ENCODE measurements at places on chromosomes 7 and 10.

- DNase-seq = no peak
These were observed 528.7 kb upstream of the IGFBP3 start for GRCh38 chr7:46449743-46450142.

GRCh38 chr7:93690021-93690420, 115.5 kb upstream of the CALCR start:
- DNase-seq = no peak

DNA sequence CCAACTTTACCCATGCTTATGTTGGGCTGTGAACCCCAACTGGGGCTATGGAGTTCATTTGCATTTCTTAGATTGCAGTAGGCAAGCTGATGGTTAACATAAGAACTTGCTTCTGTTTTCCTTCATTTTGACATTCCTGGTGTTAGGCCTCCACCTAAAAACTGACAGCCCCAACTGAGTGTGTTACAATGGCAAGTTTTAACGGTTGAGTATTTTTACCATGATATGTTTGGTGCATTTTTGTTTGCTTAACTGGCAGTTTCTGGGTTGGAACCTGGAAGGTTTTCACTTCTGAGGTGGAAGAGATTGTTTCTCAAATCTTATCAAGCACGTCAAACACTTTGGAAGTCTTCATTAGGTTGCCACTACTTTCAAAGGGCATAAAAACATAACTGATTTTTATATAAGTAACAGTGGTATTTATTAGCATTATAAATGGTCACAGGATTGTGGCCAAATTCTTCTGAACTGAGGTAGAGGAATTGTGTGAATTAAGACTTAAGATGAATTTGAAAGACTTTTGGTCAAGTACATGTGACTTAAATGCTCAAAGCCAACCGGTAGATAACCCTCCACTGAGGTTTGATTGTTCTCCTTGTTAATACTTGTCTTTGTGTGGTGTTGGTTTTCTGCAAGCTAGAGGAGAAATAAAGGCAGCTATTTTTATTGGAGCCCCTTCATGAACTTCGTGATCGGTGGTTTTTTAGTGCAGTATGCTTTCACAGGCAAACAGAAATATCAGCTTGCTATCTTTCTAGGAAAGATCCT, 2.8 kb downstream of the BMI1 start:
- no peak for DNase-seq

DNA sequence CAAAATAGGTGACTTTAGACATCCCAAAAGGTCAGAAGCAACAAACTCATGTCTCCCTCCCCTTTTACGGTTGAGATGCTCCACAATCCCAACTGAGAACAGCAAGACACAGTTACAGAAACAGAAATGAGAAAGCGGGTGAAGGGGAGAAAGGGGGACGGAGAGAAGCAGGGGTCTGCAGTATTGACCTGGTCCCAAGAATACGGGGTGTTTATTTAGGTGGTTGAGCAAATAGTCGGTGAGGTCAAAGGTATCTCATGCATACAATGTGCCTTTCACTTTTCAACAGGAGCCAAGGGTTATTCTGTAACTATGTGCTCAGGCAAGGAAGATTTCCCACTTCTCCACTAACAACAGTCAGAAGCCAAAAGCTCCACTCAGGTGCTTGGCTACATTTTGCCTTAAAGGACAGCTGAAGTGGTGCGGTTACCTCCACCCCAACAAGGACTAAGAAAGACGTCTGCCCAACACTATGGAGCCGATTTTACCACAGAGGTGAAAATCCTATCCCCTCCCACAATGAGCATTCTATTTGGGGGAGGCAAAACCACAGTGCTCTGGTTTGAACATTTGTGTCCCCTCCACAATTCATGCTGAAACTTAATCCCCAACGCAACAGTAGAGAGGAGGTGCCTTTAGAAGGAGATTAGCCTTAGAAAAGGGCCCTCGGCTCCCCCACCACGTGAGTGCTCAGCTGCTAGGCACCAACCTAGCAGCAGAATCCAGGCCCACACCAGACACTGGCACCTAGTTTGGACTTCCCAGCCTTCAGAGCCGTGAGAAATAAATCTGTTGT, 77.9 kb downstream of the PARD3 start:
- no peak for DNase-seq

GRCh38 chr10:49502358-49502757, 36.6 kb downstream of the ERCC6 start:
- no peak for DNase-seq

DNA sequence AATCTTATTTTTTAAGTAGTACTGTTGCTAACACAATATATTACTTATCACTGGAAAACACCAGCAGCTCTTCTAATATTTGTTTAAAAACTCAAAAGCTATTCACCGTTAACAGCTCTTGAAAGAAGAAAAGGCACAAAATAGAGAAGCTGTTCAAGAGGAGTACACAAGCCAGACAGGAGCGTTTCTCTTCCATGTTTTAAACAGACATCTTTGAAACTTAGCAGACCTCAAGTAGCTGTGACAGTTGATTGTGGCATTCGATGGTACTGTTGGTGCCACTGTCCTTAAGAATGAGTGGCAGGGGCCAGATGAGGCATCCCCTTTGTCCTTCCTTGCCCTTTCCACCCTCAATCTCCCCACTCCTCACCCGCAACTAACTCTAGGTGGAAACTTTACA, 81.6 kb upstream of the PRR15 start:
- no peak for DNase-seq

DNA sequence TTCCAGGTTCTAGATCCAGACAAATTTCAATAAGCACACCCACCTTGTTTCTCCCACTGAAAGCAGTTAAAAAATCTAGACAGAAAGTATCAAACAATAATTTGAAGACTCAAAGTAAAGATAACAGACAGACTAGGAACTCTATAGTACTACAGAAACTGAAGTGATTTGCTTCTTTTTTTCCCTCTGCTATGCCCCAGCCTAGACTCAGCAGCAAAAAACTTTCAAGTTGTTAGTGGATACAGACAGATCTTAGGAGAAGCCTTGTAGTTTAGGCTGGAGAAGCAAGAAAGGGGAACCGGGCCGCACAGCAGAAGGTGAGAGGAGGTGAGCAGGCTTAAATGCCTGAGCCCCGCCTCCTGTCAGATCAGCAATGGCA, 65.1 kb downstream of the IGF2BP3 start:
- no peak for DNase-seq

GRCh38 chr10:19833170-19833824, 17.1 kb downstream of the PLXDC2 start:
- DNase-seq = no peak

DNA sequence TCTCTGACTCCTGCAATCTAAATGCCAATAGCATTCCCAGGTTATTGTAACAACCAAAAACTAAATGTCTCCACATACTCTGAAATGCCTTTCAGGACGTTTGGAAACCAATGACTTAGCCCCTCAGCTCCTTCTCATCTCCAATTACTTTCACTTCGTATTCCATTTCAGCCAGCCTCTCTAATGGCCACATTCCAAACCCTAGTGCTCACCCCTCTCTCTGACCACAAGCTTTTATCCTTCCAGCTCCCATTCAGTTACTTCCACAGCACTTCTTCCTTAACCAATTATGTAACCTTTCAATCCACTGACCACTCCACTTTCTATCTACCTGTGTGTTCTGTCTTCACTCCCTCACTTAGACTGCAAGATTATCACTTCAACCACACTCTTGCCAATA, 4.3 kb downstream of the NOC3L start:
- DNase-seq = peak; percentile 89

GRCh38 chr7:5679813-5680473, 101.5 kb downstream of the RNF216 start:
- no peak for DNase-seq

GRCh38 chr10:75417522-75417927, 13.9 kb upstream of the LRMDA start:
- no peak for DNase-seq

DNA sequence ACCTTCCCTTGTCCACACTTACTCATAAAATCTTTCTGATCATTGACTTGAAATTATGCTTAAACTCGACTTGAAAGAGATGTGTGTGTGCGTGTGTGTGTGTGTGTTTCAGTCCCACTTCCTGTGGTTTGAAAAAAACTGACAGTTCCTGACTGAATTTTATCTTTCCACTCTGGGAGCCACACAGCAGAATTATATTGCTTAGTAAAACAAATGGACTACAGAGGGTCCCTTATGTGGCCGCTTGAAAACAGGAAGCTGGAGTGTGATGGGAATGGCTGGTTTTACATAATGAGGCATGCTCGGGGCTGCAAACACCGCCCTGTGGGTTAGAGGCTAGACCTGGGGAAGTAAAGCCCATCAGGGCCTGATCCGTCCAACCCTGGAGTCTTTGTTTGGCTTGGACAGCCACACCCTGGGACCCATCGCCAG, 54.8 kb downstream of the LYZL1 start:
- DNase-seq = no peak

DNA sequence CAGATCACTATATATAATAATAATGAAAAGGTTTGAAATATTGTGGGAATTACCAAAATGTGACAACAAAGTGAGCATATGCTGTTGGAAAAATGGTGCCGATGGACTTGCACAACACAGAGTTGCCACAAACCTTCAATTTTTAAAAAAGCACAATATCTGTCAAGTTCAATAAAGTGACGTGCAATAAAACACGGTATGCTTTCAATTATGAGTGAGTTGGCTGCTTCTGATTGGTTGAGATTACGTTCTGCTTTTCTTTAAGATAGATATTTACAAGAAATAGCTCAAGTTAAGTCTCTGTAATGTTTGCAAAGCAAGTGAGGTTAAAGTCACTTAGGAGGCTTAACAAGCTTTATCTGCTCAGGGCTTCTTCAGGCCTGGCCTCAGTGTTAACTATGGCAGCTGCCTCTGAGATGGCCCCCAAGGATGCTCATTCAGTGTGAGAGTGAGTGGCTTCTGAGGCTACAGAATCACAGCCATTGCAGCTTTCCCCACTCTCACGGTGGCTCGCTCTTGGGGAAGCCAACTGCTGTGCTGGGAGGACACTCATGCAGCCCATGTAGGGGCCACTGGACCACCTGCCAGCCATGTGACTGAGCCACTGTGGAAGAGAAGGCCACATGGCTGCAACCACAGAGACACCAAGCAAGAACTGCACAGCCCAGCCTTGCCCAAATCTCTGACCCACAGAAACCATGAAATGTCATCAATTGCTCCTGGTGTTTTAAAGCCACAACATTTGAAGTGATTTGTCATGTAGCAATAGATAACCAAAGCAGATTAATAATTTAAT, 78.3 kb upstream of the TMEM72 start:
- DNase-seq = no peak

DNA sequence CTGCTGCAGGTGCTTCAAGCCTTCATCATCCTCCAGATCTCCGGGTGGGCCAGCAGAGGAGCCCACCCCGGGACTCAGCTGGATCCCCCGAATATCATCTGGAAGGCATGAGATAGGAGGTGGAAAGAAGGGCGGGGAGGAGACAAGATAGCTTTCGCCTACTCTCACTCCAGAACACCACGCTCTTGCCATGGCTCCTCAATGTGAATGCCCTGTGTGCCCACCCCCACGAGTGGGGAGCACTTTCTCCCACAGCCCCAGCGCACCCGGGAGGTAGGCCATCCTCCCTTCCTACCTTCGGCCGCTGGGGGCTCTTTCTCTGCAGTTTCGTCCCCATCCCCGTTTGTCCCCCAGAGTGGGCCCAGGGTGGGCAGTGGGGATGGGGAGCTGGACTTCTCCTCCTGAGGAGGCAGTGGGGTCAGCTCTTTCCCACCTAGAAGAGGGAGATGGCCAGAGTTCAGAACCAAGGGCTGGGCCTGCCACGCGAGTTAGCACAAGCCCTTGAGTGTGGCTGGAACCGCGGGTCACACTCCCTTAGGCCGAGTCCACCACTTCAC, 8.9 kb downstream of the GIGYF1 start:
- no peak for DNase-seq

GRCh38 chr10:69338547-69339450, 60.5 kb downstream of the HK1 start:
- DNase-seq = no peak

GRCh38 chr10:31751051-31751737, 177.4 kb downstream of the ARHGAP12 start:
- DNase-seq = no peak

DNA sequence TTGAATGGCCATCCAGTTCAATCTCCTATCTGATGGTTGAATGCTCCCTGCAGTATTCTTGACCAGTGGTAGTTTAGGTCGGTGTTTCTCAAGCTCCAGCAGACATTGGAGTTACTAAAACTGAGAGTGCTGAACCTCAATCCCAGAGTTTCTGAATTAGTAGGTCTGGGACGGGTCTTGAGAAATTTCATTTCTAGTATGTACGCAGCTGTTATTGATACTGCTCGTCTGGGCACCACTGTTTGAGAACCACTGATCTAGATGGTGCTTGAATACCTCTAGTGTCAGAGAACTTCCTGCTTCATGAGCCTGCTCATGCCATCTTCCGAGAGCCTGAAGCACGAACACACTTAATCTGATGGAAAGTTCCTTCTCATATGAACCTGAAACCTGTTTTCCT, 99.4 kb upstream of the CREB5 start:
- no peak for DNase-seq

DNA sequence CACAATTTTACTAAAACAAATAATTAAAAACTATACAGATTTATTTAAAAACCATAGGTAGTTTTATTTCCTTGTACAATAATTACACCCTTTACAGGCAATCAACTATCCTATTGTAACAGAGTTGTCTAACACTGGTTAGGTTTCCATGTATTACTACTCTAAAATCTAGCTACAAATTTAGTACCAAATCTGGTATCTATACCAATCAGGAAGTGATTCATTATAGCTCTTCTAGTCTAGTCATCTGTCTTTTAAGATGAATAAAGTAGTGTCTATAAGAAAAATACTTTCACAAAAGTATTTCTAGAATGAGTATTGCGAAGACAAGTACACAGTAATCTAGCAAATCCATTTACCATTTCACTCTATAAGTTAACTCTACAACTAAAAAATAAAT, 16.9 kb downstream of the ZNF800 start:
- no peak for DNase-seq

- no peak for DNase-seq
These were observed 9.1 kb upstream of the ZYX start for GRCh38 chr7:143372070-143372469.

DNA sequence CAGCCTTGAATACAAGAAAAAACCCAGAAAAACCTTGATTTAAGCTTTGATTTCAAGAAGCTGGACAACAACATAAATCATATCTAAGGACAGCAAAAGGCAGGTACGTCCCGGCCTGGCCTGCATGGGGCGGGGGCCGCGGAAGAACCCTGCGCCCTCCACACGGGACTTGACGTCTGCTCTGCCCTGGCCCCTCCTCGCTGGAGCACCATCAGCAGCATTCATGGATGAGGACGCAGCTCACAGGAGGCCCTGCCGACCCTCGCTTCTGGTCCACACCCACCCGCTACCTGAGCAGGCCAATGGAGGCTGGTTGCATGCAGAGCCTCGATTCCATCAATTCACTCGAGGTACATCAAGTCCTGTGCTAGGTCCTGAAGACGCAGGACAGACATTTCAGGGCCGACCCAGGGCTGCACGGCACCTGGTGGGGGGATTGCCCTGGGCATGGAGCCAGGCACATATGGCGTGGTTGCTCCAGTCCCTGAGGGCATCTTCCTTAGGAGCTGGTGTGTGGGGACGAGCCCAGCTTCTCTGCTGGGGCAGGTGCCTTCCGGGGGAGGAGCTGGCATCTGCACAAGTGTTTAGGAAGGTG, 63.1 kb upstream of the NKX6-2 start:
- DNase-seq = no peak

- no peak for DNase-seq
These were observed 37.1 kb downstream of the CPXM2 start for GRCh38 chr10:123854498-123854897.
